Panc1 (cell line): ENCODE measurements at places on chromosomes 1 and 21. TPM values are rescaled to one million over a fixed set of nuclear protein-coding genes. Genes with fewer than 3 reads are reported as not detected.

Gene TESK2
- total RNA-seq, result 3.3 TPM

Gene LCE1C
- total RNA-seq, result not detected

Gene AADACL3
- total RNA-seq, result not detected

Gene MR1
- 3.9 TPM for total RNA-seq

Gene SMPDL3B
- total RNA-seq, result 1.5 TPM
